RKO (cell line): ENCODE measurements at places on chromosomes 6 and 20.

- no peak for DNase-seq
These were observed 43.0 kb downstream of the PYGB start for GRCh38 chr20:25290646-25291431.

DNA sequence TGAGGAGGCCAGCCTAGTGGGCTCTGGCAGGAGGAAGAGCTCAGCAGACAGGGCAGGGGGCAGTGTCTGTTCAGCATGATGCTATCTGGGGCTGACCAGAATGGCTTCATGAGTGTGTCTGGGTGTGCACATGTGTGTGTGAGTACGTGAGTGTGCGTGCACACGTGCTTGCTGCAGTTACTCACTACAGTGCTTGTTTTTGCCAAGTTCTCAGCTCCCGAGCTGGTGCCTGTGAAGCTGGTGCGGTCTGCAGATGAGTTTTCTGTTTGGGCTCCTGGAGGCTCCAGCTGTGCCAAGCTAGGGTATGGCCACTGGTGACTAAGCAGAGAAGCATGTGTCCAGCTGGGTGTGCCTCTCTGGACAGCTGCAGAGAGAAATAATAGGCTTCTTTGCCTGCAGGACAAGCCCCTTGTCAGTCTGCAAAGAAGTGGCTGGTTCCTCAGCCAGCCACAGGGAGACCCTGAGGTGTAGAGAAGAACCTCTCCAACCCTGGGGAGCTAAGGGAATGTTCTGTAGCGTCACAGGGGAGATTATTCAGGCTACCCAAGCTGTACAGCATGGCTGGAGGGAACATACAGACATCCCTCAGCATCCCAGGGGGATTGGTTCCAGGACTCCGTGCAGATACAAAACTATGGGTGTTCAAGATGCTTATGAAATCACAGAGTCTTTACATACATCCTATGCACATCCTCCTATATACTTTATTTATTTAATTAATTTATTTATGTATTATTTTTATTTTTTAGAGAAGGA lies 40.2 kb upstream of the FAM50B start:
- DNase-seq, result peak; percentile 66

- no peak for DNase-seq
These were observed 8.7 kb downstream of the RNF144B start for GRCh38 chr6:18395856-18396197.

- DNase-seq, result no peak
These were observed 10.8 kb upstream of the TBCC start for GRCh38 chr6:42756722-42757121.

GRCh38 chr6:16602035-16602434 lies 159.2 kb downstream of the ATXN1 start:
- DNase-seq, result no peak

- no peak for DNase-seq
These were observed 108.2 kb downstream of the PLG start for GRCh38 chr6:160810238-160810637.

- no peak for DNase-seq
These were observed 28.1 kb upstream of the PAQR8 start for GRCh38 chr6:52333840-52334200.
